Activated CD4-positive, alpha-beta T cell treated with anti-CD3 and anti-CD28 coated beads, Interleukin-2, amount 10 ng/mL, durations not matched to agents 7 days and 5 days (primary cell): ENCODE measurements at places on chromosomes 7 and 10.

DNA sequence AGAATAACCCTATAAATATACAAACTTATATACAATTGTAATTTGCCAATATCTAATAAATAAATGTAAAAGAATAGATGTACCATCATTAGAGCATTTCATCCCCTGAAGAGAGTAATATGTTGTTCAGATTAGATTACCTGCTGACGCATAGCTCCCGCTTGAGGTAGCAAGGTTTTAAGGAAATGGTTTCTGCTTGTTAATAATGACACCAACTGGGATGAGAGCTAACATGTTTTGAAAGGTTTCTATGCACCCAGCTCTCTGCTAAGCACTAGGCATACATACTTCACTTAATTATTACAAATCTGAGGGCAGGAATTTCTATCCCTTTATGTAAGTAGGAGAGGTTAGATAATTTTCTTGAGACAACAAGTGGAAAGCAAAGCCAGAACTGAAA is 1003.3 kb upstream of the SORCS1 start:
- no peak for DNase-seq

GRCh38 chr10:33271969-33272583 is 62.4 kb downstream of the NRP1 start:
- DNase-seq: no peak

- DNase-seq: no peak
Observed at GRCh38 chr7:68823996-68824780, 774.1 kb upstream of the AUTS2 start.

GRCh38 chr10:72030762-72031543 is 57.4 kb downstream of the SPOCK2 start:
- no peak for DNase-seq

DNA sequence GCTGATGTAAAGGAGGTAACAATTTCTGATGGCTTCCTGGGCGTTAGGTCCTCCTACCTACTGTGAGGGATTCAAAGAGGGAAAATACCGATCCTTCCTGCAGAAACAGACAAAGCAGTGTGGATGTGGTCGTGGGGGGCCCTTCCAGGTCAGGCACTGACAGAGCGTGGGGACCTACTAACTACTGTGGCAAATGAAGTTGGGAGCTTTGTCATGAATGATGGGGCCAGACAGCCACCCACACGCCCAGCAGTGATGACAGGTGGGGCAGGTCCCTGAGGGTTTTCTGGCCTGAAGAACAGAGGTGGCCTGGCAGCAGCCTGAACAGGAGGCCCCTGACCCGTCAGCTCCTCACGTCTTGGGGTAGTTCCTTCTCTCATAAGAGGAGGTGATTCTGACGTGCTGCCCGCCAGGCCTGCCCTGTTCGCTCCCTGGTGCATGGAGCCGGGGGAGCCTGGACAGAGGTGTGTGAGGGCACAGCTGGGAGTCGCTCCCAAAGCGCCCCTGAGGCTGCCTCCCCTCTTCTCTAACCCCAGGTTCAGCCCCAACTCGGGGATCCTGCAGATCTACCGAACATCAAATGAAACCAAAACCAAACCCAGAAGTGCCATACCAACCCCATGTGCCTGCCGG is 4.2 kb downstream of the ATP6V0E2 start:
- DNase-seq: no peak

- DNase-seq: peak; percentile 25
Observed at GRCh38 chr10:101903827-101904550, 60.4 kb upstream of the KCNIP2 start.
